ENCODE measurements at places on chromosomes 12 and 14.

- DNase-seq = no peak
Observed at GRCh38 chr14:89870316-89870715, 84.2 kb downstream of the EFCAB11 start.

GRCh38 chr14:104973385-104974145, 4.6 kb downstream of the AHNAK2 start:
- no peak for DNase-seq

GRCh38 chr12:100225491-100225890, 24.9 kb downstream of the ACTR6 start:
- DNase-seq = no peak

DNA sequence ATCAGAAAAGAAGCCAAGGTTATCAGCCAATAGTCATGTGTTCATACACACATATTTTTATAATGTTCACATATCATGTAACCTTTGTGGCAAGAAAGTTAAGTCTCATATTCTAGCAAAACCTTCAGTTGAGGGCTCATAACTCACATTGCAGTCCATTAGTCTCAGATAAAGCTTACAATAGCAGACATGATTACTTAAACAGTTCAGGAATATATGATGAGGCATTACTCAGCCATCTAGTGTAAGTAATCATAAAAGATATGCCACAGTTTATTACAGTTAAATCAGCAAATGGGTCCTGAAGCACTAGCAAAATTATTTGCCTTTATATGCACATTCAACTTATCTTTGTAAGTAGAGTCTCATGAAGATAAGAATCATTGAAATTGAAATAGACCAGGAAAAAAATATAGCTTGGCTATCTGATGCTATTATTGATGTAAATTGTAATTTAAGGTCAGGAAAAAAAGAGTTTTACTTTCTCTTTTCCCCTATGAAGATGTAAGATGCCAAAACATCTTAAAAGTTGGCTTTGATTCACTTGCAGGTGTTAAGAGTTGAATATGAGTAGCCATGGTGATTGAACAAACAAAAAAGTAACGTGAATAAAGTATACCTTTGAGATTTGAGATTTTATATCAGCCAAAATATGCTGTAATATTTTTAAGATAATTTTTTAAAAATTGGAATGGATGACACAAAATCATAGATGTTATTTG, 537.0 kb downstream of the SLC6A15 start:
- DNase-seq = no peak

DNA sequence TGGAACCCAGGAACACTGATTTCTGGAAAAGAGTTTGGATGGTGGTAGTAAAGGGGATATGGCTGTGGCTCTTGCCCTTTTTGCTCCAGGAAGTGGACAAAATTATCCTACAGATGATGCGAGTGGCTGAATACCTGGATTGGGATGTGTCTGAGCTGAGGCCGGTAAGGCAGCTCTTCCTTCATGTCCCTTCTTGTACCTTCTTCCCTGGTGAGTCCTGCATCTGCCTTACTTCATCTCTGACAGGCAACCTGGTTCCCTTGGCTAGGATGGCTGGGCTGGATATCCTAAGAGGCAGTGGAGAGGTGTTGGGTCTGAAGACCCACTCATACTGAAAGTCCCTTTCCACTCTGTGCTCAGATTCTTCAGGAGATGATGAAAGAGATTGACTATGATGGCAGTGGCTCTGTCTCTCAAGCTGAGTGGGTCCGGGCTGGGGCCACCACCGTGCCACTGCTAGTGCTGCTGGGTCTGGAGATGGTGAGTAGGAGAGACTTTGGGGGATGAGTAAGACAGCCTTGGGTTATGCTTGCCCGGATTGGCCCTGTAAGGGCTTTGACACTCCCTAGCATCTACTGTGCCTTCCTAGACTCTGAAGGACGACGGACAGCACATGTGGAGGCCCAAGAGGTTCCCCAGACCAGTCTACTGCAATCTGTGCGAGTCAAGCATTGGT, 8.0 kb downstream of the DGKA start:
- no peak for DNase-seq

DNA sequence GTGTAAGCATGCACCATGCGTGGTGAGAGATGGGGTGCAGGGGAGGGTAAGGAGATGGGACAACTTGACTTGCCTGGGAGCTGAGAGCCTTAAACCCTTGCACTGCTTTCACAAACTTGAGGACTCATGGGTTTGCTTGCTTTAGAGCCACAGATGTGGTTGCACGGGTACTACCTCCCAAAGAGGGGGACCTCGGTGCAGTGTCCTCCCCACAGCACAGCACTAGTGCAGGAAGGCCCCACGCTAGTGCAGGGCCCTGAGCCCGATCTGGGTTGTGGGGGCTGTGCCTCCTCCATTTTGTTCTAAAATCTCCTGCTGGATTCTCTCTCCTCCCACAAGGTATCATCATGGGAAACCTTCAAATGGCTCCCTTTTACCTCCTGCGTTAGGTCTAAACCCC, 11.2 kb downstream of the KRT72 start:
- DNase-seq = no peak

DNA sequence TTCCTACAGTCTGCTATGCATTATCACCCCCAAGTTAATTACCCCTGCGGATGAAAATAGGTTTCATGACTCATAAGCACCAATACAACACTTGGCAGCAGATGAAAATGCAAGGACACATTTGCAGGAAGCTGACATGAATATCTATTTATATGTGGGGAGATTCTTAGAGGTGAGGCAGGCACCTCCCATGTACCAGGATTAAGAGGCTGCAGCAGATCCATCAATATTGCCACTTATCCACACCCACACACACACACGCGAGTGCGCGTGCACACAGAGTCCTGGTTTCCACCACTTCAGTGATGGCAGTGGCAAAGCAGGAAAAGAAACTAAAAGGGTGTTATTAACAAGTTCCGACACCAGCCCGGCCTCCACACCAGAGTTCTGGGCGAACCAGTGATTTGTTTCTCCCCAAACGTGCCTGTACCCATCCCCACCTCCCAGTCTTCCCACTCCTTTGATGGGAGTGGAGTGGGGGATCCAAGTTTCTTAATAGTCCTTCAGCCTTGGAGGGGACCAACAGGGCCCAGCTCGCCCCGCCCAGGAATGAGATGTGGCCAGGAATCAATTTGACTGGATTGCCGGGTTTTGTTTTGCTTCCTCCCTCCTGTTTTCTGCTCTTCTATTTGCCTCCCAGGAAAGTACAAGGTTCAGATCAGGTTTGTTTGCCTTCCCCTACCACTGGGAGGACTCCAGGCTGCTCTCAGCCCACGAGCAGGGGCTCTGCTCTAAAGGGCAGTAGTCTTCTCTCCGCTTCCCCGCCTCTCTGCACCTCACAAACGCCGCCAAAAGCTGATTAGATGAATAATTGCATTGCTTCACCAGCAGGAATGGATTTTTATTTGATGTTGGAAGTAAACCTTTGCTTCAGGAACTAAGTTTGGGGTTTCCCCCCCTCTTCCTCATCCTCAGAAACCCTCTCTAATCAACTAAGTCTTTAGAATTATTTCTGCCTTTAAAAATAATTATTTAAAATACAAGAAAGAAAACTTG, 5.2 kb downstream of the IRF2BPL start:
- DNase-seq = peak; percentile 79

- no peak for DNase-seq
Observed at GRCh38 chr14:77498984-77499527, 440 bp upstream of the ISM2 start.

DNA sequence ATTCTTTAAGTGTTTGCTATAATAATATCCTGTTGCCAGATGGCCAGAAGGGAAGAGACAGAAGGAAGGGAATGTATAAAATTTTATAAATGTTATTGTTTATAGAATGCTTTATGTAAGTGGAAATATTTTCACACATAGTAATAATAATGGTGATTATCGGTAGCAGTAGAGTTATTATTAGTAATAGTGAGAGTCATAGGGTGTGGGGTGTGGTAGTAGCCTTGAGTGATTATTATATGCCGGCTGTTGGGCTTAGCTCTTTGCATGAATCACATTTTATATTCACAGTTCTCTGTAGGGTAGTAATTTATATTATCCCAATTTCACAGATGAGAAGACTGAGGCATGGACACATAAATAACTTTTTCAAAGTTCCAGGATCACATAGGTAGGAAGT, 391.4 kb downstream of the C12orf75 start:
- DNase-seq = no peak

DNA sequence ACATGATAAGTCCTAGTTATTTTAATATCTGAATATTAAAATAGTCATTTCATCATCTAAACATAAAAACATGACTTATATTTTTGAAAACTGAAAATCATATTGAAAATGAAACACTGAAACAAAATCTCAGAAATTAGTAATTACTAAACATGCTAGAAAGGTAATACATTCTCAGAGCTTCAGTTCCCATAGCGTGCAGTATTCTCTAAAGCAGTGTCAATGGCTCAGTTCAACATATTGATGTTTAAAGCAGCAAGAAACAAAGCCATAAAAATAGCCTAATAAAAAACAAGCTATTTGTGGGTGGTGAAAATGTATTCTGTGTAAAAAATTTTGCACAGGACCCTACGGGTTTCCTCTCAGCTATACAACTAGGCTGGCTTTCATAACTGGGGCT, 1337.4 kb downstream of the FSCB start:
- no peak for DNase-seq

- DNase-seq = no peak
Observed at GRCh38 chr12:53980104-53980801, 4.7 kb upstream of the HOXC10 start.

DNA sequence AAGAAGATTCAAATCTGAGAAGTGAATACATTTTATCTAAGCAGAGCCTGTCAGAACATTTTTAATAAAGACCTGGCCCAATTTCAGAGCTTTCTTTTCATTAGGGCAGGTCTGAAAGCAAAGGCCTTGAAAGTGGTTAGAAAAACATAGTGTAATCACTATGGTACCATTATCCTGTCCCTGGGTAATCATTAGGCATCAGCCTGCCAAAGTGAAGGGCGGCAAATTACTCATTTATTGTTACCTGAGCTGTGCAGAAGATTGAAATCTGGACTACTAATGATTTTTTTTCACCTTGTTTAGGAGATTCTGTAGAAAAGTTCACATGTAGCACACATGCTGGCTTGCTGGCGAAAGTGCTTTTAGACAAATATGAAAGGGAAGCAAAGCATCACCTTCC, 92.6 kb upstream of the PRKD1 start:
- no peak for DNase-seq

DNA sequence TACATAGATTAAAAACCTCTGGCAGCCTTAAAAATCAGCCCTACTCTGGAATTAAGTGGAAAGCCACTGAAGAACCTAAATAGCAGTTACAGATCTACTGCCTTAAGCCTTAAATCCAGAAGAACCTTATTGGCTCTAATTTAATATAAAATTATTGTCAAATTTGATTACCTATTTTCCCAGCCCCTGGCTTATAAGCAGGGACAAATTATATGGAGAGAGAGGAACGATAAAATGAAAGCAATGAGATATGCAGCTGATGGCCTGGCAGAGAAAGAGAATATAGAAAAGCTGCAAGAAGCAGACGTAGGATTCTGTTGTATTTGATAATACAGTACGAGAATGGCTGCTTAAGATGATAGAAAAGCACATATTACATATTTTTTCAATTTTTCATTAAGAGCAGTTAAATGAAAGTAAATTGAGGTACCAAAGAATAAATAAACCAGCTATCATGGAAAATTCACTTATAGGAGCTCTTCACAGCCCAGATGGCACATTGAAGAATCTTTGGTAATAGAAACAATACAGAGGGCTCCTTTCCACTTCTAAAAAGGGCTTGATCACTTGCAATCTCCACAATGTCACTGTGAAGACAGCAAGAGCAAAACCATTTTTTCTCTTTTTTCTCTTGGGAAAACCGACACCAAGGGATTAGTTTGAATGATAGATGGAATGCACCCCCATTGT, 129.4 kb downstream of the KICS2 start:
- no peak for DNase-seq

GRCh38 chr14:89813617-89814031, 140.9 kb downstream of the EFCAB11 start:
- DNase-seq = no peak

- no peak for DNase-seq
Observed at GRCh38 chr14:24873551-24873950, 176.4 kb downstream of the STXBP6 start.

GRCh38 chr12:39975374-39975918, 130.4 kb downstream of the SLC2A13 start:
- DNase-seq = no peak

- no peak for DNase-seq
Observed at GRCh38 chr14:91145391-91146160, 31.7 kb downstream of the DGLUCY start.

- no peak for DNase-seq
Observed at GRCh38 chr14:21990116-21990515, 316.5 kb upstream of the OR4E1 start.

DNA sequence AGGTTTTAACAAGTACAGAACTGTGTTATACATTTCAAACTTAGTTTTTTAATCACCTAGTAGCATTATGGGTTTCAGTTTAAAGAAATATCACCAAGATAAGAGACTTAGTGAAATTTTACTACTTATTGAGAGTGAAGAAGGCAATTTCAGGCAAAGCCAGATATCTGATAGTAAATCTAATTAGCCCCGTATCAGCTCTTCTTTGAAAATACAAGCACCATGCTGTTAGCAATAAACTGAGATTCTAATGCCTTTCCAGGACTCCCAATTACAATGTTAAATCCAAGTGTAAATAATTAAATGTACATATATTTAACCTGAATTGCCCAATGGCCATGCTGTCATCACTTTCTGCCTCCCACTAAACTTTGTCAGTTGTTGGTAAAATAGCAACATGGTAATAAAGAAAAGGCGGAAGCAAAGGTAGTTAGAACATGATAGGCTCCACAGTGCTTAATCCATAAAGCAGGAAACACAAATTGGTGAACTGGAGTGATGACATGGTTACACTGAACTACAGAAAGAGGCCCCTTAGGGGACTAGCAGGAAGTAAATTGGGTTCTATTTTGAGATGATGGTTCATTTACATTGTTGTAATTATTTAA, 646.1 kb downstream of the C12orf50 start:
- peak; percentile 31 for DNase-seq

DNA sequence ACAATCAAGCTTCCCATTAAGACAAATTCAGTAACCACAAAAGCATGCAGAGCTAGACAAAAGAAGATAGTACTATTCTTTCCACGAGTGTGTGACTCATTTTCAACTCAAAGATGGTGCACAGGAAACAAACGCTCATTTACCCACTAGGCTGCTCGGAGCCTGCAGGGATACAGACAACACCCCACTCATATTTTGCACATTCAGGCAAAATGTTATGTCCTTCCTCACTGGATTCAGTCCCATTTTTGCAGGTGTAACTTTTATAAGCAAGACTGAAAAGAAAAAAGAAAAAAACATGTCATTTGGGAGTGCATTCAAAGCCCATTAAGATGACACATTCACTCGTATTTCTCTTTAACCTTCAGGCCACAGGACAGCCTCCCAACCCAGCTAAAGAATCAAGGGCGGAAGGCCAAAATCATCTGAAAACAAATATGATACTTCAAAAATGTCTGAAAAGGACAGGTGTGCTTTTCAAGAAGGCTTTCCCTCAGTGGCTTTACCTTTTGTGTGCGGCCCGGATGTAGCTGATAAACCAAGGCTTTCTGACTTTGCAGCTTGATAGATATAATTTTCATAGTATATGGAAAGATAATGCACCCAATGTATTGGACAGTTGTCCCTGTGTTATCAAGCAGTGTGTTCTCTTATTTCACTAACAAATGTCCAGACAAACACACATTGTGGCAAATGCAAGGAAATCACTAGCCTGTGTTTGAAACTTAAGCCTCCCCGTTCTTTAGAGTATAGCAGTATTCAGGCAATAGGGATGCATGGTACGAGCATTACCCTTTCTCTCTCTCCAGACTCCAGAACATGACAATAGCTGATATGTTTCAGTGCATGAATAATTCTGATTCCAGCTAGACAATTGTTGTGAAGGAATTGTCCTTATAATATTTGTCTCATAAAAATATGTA, 147.8 kb upstream of the KRR1 start:
- no peak for DNase-seq

Measured in NCI-H748 treated with DMSO at 0.1 percent for 48 hours (cell line).